ENCODE measurements at places on chromosomes 3 and 15.

DNA sequence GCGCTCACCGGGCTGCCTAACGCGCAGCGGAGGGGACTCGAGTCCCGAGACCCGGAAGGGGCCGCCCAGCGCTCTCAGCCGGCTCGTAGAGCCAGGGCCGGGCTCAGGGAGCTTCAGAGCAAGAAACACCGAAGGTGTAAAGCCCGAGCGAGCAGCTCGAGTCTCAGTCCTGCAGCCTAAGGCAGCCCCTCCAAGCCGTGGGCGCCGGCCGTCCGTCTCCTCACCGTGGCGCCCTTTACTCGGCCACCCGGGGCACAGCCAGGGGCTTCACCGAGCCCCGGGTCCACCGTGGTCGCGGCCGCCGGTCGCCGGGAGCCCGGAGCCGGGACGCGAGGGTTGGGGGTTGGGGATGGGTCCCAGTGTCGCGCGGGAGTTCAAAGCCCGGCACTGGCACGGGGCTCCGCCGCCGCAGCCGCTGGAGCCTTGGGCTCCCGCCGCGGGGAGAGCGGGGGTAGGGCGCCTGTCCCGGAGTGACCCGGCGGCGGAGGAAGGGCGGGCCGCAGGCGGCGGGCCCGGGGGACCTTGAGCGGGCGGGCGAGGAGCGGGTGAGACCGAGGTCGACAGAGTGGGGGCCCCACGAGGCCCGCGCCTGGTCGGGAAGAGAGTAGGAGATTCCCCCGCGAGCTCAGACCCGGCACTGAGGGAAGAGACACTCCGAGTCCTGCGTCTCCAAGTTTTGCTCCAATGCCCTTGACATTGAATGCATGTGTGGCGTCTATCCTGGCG lies 26.9 kb upstream of the THRB start:
- DNase-seq, result peak; percentile 48

- DNase-seq, result no peak
Observed at GRCh38 chr3:29940759-29941323, 660.0 kb downstream of the RBMS3 start.

- DNase-seq, result no peak
Observed at GRCh38 chr3:194856296-194856695, 170.6 kb downstream of the FAM43A start.

DNA sequence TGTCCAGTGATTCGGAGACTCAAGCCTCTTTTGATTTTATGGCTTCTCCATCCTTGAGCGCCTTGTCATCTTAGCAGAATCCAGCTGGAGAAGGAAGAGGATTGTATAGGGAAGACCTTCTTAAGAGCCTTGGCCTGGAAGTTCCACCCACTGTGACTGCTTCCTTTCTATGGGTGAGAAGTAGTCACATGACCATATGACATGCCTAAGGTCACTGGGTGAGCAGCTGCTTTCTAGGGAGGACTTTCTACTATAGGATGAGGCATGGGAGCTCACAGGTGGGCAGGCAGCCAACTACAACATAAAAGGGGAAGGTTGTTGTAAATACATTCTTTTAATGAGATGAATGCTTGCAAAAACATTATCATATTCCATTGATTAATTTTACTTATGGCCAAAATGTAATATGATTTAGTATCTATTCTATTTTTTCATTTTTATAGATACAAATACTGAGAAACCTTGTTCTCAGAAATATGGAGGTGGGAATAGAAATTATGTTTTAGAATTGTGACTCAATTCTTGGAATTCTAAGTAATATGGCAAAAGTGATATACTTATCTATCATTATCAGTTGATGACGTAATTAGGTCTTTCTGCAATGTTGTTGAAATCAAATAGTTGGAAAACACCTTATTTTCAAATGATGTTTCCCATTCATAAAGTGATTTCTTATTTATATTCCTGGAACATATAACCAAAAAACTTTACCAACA lies 53.6 kb upstream of the MINAR1 start:
- DNase-seq, result no peak

GRCh38 chr3:171189394-171190080 lies 163.0 kb upstream of the SLC2A2 start:
- DNase-seq, result peak; percentile 36

- DNase-seq, result no peak
Observed at GRCh38 chr15:31393444-31394091, 66.9 kb downstream of the KLF13 start.

DNA sequence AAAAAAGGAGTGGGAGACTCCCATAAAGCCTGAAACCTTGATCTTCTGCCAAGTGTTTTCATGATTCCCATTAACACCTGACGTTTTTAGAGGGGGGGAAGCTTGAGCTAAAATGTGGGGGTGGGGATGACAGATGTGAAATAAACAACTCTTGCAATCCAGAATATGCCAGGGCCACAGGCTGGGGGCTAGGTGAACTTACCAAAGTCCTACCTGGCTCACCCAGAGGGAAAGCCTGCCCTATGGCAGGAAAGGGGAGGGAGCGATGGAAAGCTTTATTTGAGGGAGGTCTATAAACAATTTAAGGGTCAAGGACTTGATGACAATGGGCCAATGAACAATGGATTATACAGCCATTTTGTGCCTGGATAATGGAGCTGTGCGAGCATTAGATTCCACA lies 108.3 kb downstream of the LRIG1 start:
- no peak for DNase-seq

DNA sequence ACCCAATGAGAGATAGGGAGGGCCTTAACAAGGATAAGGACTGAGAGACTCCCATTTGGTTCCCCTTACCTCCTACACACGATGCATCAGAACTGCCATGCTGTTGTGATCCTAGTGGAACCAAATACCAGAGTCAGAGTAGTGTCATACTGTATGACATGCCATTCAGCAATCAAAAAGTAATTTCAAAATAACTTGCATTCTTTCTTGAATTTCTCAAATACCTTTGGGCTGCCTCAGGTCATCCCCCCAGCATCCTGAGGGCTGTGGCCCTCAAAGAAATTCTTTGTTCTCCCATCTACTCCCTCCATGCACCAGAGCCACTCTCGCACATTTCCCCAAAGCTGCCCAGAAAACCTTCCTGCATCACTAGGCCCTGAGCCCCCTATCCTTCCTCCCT lies 68.9 kb upstream of the PPP2R3A start:
- DNase-seq, result no peak

GRCh38 chr3:169498336-169498735 lies 165.2 kb downstream of the MECOM start:
- no peak for DNase-seq

GRCh38 chr3:10533737-10534023 lies 28.3 kb upstream of the ATP2B2 start:
- no peak for DNase-seq

DNA sequence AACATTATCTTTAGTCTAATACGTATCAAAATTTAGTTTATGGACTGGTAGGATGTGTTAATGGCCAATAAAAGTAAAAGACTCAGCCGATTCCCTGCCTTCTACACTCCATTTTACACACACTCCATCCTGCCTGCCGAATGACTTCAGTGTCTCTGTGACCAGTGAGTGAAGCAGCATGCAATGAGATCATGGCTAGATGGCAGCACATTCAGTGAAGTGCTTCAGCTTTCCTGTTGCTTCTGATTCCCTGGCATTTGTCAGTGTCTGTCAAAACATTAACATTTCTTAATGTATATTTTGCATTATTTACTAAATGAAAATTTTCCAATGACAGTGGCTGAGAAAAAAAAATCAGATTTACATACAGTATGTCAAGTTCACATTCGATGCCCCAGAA lies 412.0 kb downstream of the FHIT start:
- DNase-seq, result no peak

DNA sequence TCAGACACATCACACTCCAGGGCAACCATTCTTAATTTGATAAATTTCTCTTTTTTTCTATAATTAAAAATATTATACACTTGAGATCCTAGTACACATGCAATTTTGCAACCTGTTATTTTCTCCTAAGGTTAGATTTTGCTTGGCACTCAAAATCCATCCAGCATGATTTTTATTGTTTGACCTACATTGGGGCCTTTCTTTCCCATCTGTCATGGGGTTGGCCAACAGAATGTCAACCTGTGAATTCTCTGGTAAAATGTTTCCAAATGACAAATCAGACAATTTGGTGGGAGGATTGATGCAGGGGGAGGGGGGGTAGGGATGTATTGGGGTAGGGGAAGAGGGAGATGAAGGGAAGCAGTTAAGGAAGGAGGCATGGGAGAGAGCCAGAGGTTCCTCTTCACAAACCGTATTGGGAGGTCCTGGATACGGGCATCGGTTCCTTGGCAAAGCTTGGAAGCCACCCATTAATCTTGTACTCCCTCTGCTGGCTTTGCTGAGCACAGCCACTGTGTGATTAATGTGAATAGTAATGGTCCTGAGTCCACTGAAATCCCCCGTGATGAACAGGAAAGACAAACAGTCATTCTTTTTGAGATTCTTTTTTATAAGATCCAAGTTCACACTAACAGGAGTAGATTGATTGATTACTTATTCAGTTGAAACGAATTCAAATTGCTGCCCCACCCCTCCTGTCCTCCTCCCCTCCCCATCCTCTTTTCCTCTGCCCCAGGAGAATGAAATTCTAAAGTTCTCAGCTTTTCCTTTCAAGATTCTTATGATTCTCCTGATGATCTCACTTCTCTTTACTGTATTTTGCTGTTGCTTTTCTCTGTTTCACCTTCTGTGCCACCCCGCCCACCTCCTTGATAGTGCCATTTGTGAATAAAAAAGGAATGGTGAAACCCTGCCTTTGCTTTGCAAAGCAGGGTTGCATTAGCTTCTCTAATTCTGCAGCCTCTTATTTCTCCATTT lies 82.2 kb upstream of the SLC25A26 start:
- DNase-seq, result peak; percentile 36

GRCh38 chr15:100337096-100338044 lies 4.4 kb downstream of the ADAMTS17 start:
- DNase-seq, result no peak

- DNase-seq, result no peak
Observed at GRCh38 chr15:27360316-27360715, 389.3 kb downstream of the GABRG3 start.

DNA sequence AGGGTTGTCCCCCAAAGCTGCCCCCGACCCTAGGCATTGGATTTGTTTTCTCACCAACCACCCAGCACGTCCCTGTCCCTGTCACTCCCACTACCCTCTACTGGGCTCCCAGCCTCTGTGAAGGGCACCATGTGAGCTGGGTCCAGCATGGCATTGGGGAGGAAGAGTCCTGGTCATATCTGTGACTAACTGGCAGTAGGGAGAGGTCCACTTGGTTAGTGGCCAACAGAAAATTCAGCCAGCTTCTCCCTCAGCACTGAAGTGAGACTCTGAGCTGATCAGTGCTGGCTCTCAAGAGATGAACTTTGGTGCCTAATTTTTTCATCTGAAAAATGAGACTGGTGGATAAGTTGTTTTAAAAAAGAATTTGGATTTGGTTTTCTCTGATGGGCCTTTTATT lies 11.3 kb upstream of the KIF23 start:
- DNase-seq, result no peak

DNA sequence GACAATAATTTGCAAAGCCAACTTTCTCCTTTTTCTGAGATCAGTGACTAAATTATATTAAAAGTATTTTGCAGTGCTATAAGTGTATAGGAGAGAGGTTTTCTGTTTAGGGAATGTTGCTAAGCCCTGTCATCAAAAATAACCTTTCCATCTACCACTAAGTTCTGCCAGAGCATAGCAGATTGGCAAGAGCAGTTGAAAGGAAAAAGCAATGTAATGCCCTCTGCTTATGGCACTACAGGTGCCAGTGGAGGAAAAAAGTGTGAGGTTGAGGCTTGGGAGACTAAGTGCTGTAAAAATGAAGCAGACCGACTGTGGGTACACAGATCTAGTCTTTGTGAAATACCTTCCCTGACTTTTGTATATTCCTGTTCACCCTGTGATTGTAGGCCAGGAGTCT lies 11.5 kb downstream of the FILIP1L start:
- no peak for DNase-seq

DNA sequence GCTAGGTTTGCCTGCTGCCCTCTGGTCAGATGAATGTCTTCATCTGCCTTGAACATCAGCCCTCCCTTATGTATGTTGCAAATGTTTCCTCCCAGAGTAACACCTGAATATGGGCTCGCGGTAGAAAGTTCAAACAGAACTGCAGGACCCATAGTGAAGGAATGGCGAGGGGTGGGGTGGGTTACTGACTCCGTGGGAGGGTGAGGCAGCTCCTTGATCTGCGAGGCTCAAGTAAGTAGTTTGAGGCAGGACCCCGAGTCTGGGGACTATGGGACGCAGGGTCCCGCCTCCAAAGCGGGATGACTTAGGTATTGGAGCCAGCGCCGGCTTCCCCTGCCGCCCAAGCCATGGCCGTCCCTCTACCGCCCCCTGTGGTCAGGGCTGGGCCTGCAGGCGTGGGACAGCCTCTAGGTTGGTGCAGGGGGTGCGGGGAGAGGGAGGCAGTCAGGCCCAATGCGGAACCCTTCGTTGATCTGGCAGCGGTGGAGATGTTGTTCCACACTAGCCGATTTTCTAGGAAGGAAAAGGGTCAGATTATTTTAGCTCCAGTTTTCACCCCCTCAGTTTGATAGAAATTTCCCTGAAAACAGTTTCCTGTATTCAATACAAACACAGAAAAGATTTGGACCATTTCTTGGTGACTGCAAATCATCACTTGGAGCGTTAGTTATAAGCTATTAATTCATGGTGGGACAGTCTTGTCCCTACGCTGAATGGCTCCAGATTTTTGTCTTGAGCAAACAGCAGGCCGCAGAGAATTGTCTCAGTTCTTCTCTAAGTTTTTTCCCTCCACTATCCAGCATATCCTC lies 72.3 kb downstream of the CORO2B start:
- DNase-seq, result peak; percentile 41

GRCh38 chr3:122094125-122094524 lies 39.0 kb downstream of the CD86 start:
- DNase-seq, result no peak

GRCh38 chr3:156718622-156719306 lies 44.4 kb downstream of the TIPARP start:
- peak; percentile 79 for DNase-seq

DNA sequence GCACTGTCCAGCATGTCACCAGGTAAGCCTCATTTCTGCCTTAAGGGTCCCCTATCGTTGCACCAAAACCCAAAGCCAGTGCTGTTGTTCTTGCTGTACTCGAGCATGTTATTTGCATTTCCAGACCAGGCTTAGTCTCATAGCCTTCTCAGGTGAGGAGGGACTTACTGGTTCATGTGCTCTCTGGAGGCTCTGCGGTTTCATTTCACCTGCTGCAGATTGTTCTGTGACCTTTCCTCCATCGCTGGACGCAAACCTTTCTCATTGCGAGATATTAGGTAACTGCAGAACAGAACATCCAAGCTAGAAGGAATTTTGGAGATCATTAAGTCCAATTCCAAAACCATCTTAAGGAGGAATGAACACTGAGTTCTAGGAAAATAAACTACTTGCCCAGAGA lies 187.3 kb upstream of the BCL6 start:
- no peak for DNase-seq

GRCh38 chr15:29888646-29889045 lies 66.4 kb upstream of the TJP1 start:
- no peak for DNase-seq

All from trophoblast cell (in vitro differentiated cells and primary cell).